AG04449 (cell line): ENCODE measurements at places on chromosomes 5 and 9.

DNA sequence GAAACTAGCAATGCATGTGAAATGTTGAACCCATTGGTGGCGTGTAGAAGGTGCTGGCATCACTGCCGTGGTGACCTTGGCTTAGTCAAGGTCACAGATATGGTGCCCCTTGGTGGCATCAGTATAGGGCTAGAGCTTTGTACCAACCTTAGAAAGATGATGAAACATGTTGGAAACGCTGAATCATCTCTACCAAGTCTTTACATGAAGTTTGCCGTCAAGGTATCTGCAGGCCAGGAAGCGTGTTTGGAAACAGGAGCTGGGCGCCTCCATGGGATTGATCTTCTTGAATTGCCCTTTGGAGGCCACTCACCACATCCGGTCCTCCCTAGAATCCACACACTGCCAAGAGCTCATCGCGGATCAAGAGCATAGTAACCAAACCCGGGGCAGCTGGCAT lies 16.9 kb upstream of the BOD1 start:
- no peak for DNase-seq

DNA sequence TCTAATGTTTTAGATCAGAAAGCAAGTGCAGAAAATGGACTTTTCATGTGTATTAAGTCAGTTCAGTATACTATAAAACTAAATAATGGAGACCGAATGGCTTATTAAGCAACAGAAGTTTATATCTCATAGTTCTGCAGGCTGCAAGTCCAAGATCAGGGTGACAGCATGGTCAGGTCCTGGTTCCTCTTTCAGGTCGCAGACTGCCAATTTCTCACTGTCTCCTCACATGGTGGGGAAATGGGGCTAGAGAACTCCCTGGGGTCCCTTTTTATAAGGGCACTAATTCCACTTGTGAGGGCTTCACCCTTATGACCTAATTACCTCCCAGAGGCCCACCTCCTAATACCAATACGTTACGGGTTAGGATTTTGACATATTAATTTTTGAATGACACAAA lies 48.7 kb downstream of the RICTOR start:
- no peak for DNase-seq

GRCh38 chr5:66616520-66617225 lies 20.5 kb downstream of the MAST4 start:
- DNase-seq = no peak

GRCh38 chr5:1324719-1325190 lies 20.1 kb downstream of the CLPTM1L start:
- DNase-seq = no peak

DNA sequence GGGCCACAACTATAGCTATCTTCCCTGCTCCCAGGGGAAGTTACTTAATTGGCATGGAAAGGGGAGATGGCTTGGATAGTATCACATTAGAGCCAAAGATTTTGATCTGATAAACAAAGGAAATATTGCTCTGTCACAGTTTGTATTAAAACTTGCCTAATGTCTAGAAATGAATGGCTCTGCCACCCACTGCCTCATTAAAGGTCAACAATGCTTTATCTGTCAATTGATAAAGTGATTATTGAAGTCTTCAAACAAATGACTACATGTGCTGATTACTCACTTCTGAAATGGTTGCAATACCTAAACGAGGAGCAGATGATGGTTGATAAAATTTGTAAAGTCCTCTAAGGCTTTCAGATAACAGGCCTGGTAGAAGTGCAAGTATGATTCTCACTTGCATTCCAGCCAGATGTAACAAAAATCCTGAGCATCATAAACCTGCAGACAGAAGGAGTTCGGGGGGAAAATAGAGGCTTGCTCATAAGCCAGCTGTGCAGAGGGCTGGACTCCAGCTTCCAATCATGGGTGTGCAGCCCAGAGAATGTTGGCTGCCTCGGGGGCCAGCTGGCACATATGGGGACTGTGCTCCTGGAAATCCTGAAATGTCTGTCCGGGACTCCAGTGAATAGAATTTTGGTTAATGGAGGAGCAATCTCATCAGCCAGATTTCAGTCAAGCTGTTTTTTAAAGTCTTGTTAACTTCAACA lies 200.5 kb upstream of the SLC27A6 start:
- DNase-seq = no peak

- no peak for DNase-seq
Observed at GRCh38 chr9:28207657-28208056, 634.4 kb upstream of the C9orf72 start.

DNA sequence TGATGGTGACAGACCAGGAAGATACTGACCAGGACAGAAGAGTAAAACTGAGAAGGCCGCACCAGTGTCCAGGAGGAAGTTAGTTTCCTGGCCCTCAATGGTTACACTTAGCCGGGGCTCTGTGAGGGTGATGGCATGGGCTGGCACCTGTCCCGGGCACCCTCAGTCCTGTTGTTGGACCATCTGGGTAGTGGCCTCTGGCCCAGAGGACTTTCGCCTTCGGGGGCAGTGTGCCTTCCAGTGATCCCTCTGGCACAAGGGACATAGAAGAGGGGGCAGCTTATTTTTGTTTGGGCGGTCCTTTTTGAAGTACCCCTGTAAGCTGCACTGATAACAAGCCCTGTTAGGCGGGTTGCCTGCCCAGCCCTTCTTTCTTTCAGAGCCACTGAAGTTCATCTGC lies 1108.6 kb downstream of the TAF11L14 start:
- no peak for DNase-seq

DNA sequence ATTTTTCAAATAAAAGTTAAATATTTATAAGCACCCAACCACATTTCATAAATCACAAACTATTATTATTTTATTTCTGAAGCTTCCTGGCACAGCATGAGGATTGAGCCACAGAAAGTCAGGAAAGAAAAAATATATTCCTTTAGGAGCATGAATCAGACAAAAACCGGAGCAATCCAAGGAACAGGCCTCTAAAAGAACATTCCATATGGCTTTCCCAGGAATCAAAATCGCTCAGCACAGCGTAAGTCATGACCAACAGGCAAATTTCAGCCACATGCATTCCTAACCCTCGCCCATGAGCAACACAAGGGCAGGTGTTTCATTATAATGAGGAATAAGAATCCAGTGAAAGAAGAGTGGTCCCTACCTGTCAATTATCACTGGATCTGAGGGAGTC lies 26.7 kb downstream of the EBF1 start:
- DNase-seq = no peak

DNA sequence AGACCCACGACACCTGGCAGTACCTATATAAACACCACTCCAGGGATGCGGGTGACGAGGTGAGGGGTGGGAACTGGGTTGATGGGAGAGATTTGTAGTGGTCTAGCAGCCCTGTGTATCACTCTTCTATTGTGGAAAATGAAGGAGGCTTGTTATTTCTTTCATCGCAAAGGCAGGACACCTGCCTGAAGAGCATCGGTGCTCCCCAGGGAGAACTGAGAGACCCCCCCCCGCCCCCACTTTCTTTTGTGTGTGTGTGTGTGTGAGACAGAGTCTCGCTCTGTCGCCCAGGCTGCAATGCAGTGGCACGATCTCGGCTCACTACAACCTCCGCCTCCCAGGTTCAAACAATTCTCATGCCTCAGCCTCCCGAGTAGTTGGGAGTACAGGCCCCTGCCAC lies 8.3 kb upstream of the WDR5 start:
- DNase-seq = no peak

- DNase-seq = no peak
Observed at GRCh38 chr9:127159949-127160610, 37.6 kb upstream of the ANGPTL2 start.

GRCh38 chr9:134412298-134412711 lies 86.0 kb downstream of the RXRA start:
- no peak for DNase-seq

DNA sequence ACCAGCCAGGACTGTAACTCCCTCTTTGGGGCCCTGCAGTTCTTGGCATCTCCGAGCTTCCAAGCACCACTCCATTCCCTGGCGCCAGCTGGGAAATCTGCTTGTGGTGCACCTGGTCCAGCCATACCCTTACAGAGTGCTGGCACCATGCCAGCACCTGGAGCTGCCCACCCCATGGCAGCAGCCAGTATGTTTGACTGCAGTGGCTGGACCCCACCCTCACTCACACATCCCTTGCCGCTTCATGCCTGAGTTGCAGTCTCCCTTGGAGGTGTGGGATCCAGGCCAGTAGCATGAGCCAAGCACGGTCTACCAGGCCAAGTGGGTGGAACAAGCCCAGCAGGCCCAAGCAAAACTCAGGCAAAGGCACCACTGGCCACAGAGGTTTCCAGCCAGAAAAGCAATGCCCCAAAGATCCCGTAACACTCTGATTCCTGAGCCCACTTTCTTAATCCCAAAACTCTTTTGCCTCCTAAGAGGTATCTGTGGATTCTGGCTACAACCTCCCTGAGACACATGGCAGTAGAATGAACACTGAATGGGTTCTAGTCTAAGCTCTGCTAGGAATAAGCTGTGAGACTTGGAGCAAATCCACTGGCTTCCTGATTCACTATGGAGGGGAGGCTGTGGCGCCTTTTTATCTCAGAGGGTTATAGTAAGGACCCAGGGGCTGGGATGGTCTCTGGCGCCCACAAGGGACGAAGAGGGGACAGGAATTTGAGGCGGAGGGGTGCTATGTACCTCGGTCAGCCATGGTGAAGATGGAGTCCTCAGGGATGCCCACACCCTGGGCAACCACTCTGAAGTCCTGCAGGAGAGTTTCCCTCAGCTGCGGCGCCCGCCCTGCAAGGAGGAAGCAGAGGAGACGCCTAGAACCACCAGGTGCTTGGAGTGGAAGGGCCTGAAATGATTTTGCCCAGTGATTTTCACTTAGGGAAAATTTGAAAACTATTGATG lies 5.6 kb downstream of the AMBP start:
- DNase-seq = no peak

GRCh38 chr5:133250527-133250926 lies 198.7 kb downstream of the HSPA4 start:
- no peak for DNase-seq

GRCh38 chr5:175133185-175133584 lies 310.8 kb downstream of the DRD1 start:
- no peak for DNase-seq

DNA sequence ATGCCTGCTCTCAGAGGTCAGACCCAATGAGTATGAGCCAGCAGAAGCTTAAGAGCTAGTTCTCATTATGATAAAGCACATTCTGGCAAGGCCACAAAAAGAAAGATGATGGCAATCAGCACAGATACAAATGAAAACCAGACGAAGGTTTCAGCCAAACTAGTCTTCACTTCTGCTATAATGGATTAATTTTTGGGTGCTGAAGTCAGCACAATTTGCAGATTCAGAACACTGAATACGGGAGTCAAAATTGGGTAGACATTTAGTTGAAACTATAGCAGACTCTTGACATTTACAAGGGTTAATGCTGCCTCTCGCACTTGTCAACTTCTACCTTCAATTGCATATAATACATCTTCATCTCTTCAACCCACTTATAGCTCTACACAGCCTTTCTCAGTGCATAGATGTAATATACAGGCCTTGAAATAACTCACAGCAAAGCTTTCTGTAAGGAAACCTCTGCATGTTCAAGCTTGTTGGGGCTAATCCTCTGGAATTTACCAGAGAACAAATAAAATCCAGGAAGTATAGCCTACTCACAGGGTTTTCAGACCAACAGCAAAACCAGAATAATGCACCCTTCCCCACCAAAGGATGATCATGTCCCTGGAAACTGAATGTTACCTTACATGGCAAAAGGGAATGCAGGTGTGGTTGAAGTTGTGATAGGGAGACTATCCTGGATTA lies 77.1 kb downstream of the BAAT start:
- DNase-seq = no peak

- no peak for DNase-seq
Observed at GRCh38 chr5:163504079-163504931, 1.1 kb upstream of the MAT2B start.

- DNase-seq = no peak
Observed at GRCh38 chr9:133654736-133655657, 18.8 kb downstream of the DBH start.

DNA sequence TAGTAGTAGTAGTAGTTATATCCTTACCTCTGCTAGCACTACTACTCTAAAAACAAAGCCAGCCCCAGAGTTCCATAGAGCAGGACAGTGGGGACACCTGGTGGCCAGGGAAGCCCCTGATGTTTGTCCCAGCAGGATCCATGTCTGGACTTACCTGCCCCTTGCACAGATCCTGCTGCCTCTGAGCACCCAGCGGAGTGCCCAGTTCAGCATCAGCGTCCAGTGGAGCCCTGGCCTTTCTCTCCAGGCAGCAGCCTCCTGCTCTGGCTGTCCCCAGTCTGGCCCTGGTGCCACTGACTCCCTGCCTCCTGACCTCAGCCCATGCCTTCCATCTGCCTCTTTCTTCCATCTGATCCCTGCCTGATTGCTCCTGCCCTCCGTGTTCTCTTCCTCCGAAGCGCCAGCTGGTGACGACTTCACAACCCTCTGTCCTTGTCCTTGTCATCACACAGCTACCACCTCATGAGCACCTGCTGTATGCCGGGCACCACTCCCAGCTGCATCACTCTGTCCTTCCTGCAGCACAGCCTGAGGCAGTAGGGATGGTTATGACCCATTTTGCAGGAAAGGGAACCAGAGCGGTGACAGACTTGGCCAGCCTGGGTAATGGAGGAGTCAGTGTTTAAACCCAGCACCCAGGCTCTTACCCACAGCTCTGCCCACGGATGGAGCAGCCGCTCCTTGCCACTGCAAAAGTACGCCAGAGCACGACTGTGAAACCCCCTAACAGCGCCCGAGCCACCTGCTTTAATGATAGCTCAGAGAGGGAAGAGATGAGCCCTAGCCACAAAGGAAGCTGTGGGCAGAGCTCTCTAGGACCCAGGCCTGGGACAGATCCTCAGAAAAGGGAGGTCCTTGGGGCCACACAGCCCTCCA lies 11.5 kb downstream of the SARDH start:
- no peak for DNase-seq

DNA sequence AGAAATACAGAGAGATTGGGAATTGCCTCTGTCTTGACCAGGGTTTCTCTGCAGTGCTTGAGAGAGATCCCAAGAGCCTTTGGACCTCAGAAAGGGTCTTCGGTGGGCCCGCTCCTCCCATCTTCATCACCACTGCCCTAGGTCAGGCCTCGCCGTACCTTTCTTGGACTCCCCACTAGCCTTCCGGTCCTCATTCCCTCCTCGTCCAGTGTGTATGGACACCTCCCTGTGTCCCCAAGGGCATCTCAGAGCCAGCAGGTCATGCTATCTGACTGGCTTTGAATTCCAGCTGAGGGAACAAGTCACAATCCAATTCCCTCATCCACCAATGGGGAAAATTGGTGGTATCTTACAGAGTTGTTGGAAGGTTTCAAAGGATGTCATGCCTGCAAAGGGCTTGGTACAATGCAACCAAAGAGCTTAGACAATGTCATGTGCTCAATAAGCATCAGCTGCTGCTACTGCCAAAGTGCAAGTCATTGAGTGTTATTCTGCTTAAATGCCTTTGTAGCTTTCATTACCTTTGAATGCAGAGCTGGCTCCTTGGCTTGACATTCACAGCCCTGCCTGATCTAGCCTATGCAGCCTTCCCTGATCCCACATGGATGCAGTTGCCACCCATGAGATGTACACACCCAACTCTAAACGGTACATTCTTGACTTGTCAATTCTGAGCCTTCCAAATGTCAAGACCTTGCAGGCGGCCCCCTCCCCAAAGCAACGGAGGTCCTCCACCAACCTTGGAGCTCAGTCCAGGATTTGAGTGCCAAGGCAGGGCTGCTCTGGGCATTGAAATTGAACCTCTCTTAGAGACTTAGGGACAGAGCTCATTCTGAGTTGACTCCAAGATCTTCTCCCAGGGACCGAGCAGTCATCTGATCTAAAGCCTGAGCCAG lies 58.0 kb downstream of the HRH2 start:
- no peak for DNase-seq
